ENCODE measurements at places on chromosomes 1 and 21. TPM values are rescaled to one million over a fixed set of nuclear protein-coding genes. Genes with fewer than 3 reads are reported as not detected.

OR2M3 gene
- polyA plus RNA-seq = 0.08 TPM

IGSF21 gene
- 0.12 TPM for polyA plus RNA-seq

DNA sequence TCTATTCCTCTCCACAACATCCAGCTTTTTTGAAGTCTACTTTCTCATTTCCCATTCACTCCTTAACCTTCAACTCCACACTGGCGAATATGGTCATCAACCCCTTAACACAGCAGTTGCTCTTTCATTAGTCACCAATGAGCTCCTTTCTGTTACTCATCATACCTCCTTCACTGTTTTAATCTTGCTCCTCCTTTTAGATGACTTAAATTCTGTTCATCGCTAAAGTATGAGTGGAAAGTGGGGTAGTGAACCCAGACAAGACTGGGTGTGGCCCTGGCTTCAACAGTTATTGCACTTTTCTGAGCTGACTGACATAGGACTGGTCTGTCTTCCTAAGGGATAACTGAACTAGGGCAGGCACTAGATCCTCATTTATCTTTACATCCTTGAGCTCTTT is 51.3 kb downstream of the AKT3 start:
- no peak for DNase-seq

SUSD4 gene
- 19.2 TPM for polyA plus RNA-seq

- no peak for DNase-seq
Measured at GRCh38 chr1:234845097-234845660, 235.2 kb upstream of the IRF2BP2 start.

IFNAR1 gene
- 38.1 TPM for polyA plus RNA-seq

DNA sequence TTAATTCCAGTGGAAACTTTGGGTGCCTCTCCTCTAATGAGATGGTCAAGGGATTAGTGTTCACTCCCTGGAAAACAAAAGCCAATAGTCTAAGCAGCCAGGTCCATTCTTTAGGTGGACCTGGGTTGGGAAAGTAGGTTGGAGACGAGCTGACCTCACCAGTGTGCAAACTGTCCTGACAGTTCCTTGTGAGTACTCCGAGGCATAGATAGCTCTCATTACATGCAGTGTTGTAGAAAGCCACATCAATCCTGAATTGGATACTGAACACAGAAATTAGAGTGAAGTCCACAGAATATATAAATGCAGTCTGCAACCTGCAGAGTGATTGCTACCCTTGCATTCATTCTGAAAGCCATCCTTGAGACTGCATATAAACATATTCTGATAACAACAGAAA is 675.1 kb upstream of the CXADR start:
- DNase-seq = no peak

GRCh38 chr1:93723733-93724270 is 42.2 kb upstream of the BCAR3 start:
- no peak for DNase-seq

DNA sequence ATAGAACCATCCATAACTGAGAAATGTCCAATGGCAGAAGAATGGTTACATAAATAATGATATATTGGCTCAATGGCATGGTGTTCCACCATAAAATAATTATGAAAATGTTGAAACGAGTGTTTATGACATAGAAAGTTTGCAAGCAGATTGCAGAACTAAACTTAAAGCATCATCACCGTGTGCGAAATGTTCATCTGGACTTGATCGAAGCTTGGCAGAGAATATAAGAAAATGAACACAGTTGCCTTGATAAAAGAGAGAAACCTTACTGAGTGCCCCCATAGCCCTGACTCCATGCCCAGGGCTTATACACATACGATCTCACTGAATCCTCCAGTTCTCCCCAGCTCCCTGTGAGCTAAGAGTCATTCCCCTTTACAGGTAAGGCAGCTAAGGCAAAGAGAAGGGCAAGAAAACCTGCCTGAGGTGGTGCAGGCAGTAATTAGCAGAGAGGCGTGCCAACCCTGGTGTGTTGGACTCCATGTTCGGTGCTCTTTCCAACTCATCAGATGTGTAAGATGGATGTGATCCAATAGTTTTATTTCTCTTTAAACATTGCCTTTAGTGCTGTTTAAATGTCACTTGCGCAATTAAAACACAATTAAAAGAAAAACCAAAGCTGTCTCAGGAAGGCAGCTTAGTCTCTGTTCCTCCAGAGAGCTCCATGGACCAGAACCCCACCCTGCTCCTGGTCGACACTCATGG is 21.8 kb upstream of the SPOCD1 start:
- DNase-seq = no peak

EFNA3 gene
- 6.1 TPM for polyA plus RNA-seq

CNIH3 gene
- polyA plus RNA-seq = 10.5 TPM

TRAF3IP3 gene
- 1.7 TPM for polyA plus RNA-seq

DNA sequence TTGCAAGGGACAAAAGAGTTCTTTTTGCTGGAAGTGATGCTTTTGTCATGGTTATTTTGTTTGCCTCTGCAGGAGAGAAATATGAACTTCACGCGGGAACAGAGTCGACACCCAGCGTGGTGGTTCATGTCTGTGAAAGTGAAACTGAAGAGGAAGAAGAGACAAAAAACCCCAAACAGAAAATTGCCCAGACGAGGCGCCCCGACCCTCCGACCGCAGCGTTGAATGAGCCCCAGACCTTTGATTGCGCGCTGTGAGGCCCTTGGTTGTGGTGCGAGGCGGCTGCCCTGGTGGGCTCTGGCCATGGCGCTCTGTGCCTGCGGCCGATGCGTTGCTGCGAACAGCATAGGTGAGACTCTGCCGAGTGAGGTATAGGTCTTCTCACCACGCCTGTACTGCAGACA is 20.9 kb upstream of the NCMAP start:
- no peak for DNase-seq

CD52 gene
- polyA plus RNA-seq = 5.6 TPM

Measured in left kidney (tissue), 8 donors.